ENCODE measurements at places on chromosomes 1 and 21.
A peak's percentile ranks its signal among the peaks of the same experiment; 100 is the strongest.

- peaks cover 3% of the 10 kb centered on the region for H3K36me3 ChIP-seq
- DNase-seq: no peak
- peaks cover 5% of the 10 kb centered on the region for H3K4me1 ChIP-seq
These were observed 134.7 kb downstream of the ST6GALNAC3 start for GRCh38 chr1:76209238-76209637.

GRCh38 chr1:2306151-2306978 lies 78.2 kb downstream of the SKI start:
- H3K4me3 ChIP-seq: no peak overlapping the region
- H3K27me3 ChIP-seq: no peaks in the 10 kb centered on the region
- H3K27ac ChIP-seq: peak overlapping the region; percentile 56
- H3K36me3 ChIP-seq: peaks cover 11% of the 10 kb centered on the region
- DNase-seq: no peak

DNA sequence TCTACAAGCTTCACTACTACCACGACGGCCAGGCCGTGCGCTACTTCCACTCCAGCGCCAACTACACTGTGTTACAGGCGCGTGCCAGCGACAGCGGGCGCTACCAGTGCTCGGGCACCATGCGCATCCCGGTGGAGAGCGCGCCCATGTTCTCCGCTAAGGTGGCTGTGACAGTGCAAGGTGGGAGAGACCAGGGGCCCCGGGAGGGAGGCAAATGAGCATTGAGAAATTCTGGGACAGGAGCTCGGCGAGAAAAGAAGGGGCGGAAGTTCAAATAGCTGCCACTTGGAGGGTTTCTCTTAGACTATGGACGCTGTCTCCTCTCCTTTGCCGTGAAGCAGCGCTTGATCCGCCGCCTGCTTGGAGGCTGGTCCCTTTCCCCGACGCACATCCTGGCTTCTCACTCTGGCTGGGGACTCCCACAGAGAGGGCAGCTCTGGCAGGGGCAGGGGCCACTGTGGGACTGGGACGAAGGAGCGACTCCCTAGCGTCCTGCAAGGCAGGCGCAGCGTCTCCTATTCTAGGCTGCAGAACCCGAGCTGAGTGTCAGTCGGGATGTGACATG lies 4.6 kb downstream of the FCRLB start:
- no peaks in the 10 kb centered on the region for H3K36me3 ChIP-seq
- peaks cover 58% of the 10 kb centered on the region for H3K4me1 ChIP-seq
- H3K27ac ChIP-seq: peak overlapping the region; percentile 82
- peak overlapping the region; percentile 93 for H3K4me3 ChIP-seq
- DNase-seq: peak; percentile 40
- peaks cover 27% of the 10 kb centered on the region for H3K27me3 ChIP-seq

GRCh38 chr1:85656256-85656655 lies 52.0 kb downstream of the ZNHIT6 start:
- H3K27ac ChIP-seq: no peak overlapping the region
- no peak for DNase-seq
- no peak overlapping the region for H3K4me3 ChIP-seq
- no peaks in the 10 kb centered on the region for H3K27me3 ChIP-seq
- peaks cover 55% of the 10 kb centered on the region for H3K36me3 ChIP-seq

DNA sequence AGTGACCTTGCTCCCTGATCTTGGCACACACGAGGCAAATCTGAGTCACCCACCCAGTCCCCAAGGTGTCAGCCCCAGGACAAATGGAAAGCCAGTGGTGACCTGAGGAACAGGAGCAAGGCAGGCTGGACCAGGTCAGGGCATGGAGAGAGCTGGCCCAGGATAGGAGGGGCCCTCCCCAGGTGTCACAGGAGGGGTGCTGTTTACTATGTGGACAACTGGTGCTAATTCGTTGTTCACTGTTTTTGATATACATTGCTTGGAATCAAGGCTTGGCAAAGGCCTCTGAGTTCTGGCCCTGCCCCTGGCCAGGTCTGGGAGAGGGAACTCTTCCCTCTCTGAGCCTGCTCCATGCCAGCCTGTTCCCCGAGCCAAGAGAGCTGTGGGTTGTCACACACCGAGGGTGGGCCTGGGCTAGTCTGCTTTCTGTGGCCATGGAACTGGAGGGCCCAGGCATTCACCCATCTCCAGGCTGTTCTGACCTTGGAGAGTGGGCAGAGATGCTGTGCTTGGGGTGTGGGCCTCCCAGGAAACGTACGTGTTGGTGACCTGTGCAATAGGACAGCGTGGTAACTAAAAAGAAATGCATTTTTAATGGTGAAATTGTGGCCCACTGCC lies 41.8 kb downstream of the CRYAA start:
- H3K36me3 ChIP-seq: no peaks in the 10 kb centered on the region
- no peak for DNase-seq
- peaks cover 17% of the 10 kb centered on the region for H3K27me3 ChIP-seq
- H3K4me1 ChIP-seq: no peaks in the 10 kb centered on the region
- H3K4me3 ChIP-seq: no peak overlapping the region
- H3K27ac ChIP-seq: no peak overlapping the region

DNA sequence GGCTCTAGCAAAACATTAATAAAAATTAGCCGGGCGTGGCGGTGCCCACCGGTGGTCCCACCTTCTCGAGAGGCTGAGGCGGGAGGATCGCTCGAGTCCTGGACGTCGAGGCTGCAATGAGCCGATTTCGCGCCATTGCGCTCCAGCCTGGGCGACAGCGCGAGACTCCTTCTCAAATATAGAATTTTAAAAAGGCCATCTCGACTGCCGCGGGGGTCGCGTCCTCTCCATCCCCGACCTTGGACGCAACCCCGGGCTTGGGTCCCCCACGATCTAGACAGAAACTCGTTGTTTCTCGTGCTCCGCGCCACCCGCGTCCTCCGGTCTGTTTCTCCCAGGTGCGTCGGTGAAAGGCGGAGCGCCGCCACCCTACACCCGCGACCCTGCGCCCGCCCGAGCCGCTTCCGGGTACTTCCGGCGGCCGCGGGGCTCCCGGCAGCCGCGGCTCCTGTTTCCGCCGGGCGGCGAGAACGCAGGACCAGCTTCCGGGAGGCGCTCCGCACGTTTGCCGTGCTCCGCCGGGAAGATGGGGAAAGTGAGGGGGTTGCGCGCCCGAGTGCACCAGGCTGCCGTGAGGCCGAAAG lies at the start of gene SLX9:
Gene SLX9 (plus strand): TSS at position 498 of the 584 bp plus-strand sequence. CDS start 29 bp downstream, at position 527.
- no peaks in the 10 kb centered on the region for H3K27me3 ChIP-seq
- H3K36me3 ChIP-seq: peaks cover 14% of the 10 kb centered on the region
- H3K4me3 ChIP-seq: peak within 1 kb of the TSS; percentile 93
- peaks cover 33% of the 10 kb centered on the region for H3K4me1 ChIP-seq
- peak; percentile 90 for DNase-seq

GRCh38 chr1:212630158-212630900 lies 21.8 kb downstream of the ATF3 start:
- H3K27ac ChIP-seq: no peak overlapping the region
- peaks cover 7% of the 10 kb centered on the region for H3K36me3 ChIP-seq
- H3K4me3 ChIP-seq: no peak overlapping the region
- DNase-seq: peak; percentile 61
- H3K4me1 ChIP-seq: peaks cover 7% of the 10 kb centered on the region

- DNase-seq: no peak
- H3K27me3 ChIP-seq: no peaks in the 10 kb centered on the region
- no peak overlapping the region for H3K27ac ChIP-seq
- H3K36me3 ChIP-seq: no peaks in the 10 kb centered on the region
- H3K4me1 ChIP-seq: no peaks in the 10 kb centered on the region
These were observed 607.9 kb upstream of the TMPRSS15 start for GRCh38 chr21:19011451-19011850.

DNA sequence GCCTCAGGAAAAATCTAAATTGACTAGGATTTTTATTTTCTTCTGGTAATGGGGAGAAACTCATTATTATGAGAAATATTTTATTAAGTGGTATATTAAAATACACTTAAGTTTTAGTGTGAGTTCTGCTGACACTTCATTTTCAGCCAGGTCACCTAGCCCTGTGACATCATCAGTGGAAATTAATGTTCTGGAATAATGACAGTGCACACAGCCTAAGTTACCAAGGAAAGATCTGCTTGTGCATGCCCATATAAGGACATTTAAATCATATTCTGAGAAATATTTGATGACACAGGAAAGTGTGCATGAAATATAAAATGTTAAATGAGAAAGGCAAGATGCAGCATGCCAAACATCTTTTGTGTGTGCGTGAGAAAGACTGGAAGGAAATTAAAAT lies 102.0 kb downstream of the KIF14 start:
- no peak overlapping the region for H3K27ac ChIP-seq
- no peak for DNase-seq
- H3K27me3 ChIP-seq: peaks cover 3% of the 10 kb centered on the region
- no peaks in the 10 kb centered on the region for H3K36me3 ChIP-seq

- no peak for DNase-seq
- H3K4me1 ChIP-seq: peaks cover 7% of the 10 kb centered on the region
- no peak overlapping the region for H3K27ac ChIP-seq
- H3K4me3 ChIP-seq: no peak overlapping the region
These were observed 153.2 kb downstream of the TGFB2 start for GRCh38 chr1:218498056-218498938.

GRCh38 chr1:65175171-65176055 lies 27.4 kb downstream of the AK4 start:
- peaks cover 4% of the 10 kb centered on the region for H3K27me3 ChIP-seq
- no peak overlapping the region for H3K27ac ChIP-seq
- H3K4me1 ChIP-seq: peaks cover 8% of the 10 kb centered on the region
- H3K4me3 ChIP-seq: no peak overlapping the region
- no peak for DNase-seq

GRCh38 chr1:31524186-31524901 lies 52.0 kb upstream of the TINAGL1 start:
- H3K4me3 ChIP-seq: no peak overlapping the region
- H3K36me3 ChIP-seq: no peaks in the 10 kb centered on the region
- H3K27me3 ChIP-seq: no peaks in the 10 kb centered on the region
- H3K27ac ChIP-seq: no peak overlapping the region

DNA sequence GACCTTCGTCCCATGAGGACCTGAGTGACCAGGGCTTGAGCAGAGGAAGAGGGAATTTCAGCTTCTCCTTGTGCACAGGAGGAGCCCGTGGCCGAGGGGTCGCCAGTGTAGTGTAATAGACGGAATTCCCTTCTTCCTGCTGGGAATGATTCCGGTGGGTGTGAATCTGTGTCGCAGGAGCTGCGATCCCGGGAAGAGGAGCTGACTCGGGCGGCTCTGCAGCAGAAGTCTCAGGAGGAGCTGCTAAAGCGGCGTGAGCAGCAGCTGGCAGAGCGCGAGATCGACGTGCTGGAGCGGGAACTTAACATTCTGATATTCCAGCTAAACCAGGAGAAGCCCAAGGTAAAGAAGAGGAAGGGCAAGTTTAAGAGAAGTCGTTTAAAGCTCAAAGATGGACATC lies 34.4 kb downstream of the MAP3K21 start:
- H3K27ac ChIP-seq: no peak overlapping the region
- H3K27me3 ChIP-seq: peaks cover 15% of the 10 kb centered on the region
- no peak overlapping the region for H3K4me3 ChIP-seq
- H3K4me1 ChIP-seq: no peaks in the 10 kb centered on the region
- no peaks in the 10 kb centered on the region for H3K36me3 ChIP-seq
- no peak for DNase-seq

- H3K4me3 ChIP-seq: no peak overlapping the region
- DNase-seq: no peak
- H3K4me1 ChIP-seq: no peaks in the 10 kb centered on the region
These were observed 244.7 kb downstream of the RRAGC start for GRCh38 chr1:38614861-38615260.
